Progenitor cell of endocrine pancreas (in vitro differentiated cells): ENCODE measurements at places on chromosomes 11 and 22. TPM values are rescaled to one million over a fixed set of nuclear protein-coding genes. Genes with fewer than 3 reads are reported as not detected.

SYT7 gene
- 10.3 and 11.7 TPM in 2 replicates for total RNA-seq

ACP2 gene
- 58.1 and 60.2 TPM in 2 replicates for total RNA-seq

GRCh38 chr22:35591714-35592417 lies 25.3 kb downstream of the MB start:
- H3K4me1 ChIP-seq = peaks cover 2% of the 10 kb centered on the region
- no peak overlapping the region for H3K4me3 ChIP-seq
- no peak overlapping the region for H3K27ac ChIP-seq
- no peak for DNase-seq

- no peaks in the 10 kb centered on the region for H3K27me3 ChIP-seq
- peaks cover 6% of the 10 kb centered on the region for H3K36me3 ChIP-seq
- H3K27ac ChIP-seq = no peak overlapping the region
- no peak for DNase-seq
- H3K4me1 ChIP-seq = no peaks in the 10 kb centered on the region
Observed at GRCh38 chr11:766106-766935, 11.0 kb downstream of the GATD1 start.

- H3K36me3 ChIP-seq = peaks cover 28% of the 10 kb centered on the region
- H3K4me3 ChIP-seq = no peak overlapping the region
- H3K27ac ChIP-seq = no peak overlapping the region
- H3K4me1 ChIP-seq = no peaks in the 10 kb centered on the region
Observed at GRCh38 chr11:78208257-78209165, 19.8 kb downstream of the USP35 start.

- peaks cover 13% of the 10 kb centered on the region for H3K27me3 ChIP-seq
- peak overlapping the region; percentile 44 for H3K27ac ChIP-seq
- peaks cover 3% of the 10 kb centered on the region for H3K4me1 ChIP-seq
- H3K4me3 ChIP-seq = peak overlapping the region; percentile 71
- H3K36me3 ChIP-seq = no peaks in the 10 kb centered on the region
Observed at GRCh38 chr11:10735481-10736475, 15.3 kb upstream of the CTR9 start.
